ENCODE measurements at places on chromosomes 12 and 14. TPM values are rescaled to one million over a fixed set of nuclear protein-coding genes. Genes with fewer than 3 reads are reported as not detected.

GRCh38 chr14:64951724-64952123 is 9.2 kb upstream of the GPX2 start:
- H3K36me3 ChIP-seq, result peaks cover 3% of the 10 kb centered on the region
- H3K27me3 ChIP-seq, result no peaks in the 10 kb centered on the region
- H3K4me1 ChIP-seq, result peaks cover 6% of the 10 kb centered on the region
- H3K4me3 ChIP-seq, result no peak overlapping the region
- H3K27ac ChIP-seq, result no peak overlapping the region

DNA sequence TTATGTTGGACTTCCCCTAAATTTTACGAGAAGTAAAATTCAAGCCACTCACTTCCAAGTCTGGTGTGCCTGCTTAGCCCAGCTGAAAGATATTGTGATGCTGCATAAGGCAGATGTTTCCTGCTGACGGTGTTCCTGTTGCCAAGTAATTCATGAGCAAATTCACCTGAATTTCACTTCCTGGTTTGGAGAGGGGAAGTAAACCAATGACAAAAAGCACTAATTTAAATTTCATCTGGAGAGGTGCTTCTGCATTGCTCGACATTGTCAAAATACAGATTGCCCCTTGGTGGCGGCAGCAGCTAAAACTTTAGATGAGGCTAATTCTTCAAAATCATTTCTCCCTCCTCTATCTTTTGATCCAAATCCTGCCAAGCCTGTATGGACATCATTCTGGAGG is 281.1 kb downstream of the AACS start:
- H3K27ac ChIP-seq, result no peak overlapping the region
- H3K27me3 ChIP-seq, result peaks cover 17% of the 10 kb centered on the region
- no peak for DNase-seq
- no peaks in the 10 kb centered on the region for H3K4me1 ChIP-seq
- no peak overlapping the region for H3K4me3 ChIP-seq

DNA sequence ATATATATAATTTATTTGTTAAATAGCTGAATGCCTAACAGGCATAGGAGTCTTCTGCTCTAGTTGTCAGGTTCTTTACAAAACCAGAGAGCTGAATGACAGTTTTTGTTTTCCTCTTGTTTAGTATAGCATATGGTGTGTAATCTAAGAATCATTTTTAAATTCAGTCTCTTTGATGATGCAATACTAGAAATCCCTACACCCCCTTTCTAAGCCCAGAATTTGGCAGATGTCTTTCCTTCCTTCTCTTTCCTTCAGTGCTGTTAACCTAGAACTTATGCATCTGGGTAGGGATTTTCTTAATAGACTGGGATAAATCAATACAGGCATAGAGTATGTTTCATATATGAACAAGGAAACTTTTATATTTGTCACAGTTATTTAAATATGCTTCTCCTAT is 198.1 kb downstream of the KCNH5 start:
- H3K4me3 ChIP-seq, result no peak overlapping the region
- H3K4me1 ChIP-seq, result no peaks in the 10 kb centered on the region
- no peak for DNase-seq

DNA sequence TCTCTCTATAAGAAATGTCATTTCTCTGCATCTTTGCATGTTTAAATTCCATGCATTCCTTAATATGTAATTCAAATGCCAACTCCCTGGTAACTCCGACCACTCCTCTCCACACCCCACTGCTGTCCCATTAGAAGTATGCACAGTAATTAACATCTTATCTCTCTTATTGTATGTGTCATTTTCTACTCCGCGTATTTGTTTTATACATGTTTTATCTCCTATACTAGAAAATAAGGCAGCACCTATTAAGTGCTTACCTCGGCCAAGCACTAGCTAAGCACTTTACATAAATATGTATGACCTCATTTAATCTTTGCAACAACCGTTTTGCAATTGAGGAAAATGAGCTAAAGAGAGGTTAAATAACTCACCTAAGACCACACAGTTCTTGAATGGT is 469.8 kb downstream of the BCAT1 start:
- no peaks in the 10 kb centered on the region for H3K36me3 ChIP-seq
- H3K4me1 ChIP-seq, result no peaks in the 10 kb centered on the region
- H3K27me3 ChIP-seq, result no peaks in the 10 kb centered on the region
- no peak for DNase-seq
- H3K4me3 ChIP-seq, result no peak overlapping the region

- peak; percentile 23 for DNase-seq
- peaks cover 22% of the 10 kb centered on the region for H3K36me3 ChIP-seq
- no peak overlapping the region for H3K4me3 ChIP-seq
Observed at GRCh38 chr12:121214166-121214777, 4.3 kb downstream of the P2RX4 start.

DNA sequence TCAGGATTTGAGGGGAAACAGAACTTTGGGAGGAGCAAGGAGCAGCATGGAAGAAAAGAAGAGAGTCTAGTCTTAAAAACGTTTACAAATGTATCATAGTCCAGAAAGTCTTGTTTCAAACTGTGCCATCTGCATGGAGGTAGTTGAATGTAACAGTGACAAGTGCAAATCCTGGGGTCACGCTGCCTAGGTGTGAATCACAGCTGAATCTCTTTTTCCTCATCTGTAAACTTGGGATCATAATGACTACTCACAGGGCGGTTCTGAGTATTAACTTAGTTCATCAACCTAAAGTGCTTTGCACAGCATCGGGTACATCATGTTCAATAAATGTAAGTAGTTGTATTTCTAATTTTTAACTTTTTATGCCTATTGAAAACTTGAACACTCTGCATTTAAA is 208.5 kb downstream of the CHST11 start:
- no peaks in the 10 kb centered on the region for H3K36me3 ChIP-seq
- no peak overlapping the region for H3K4me3 ChIP-seq
- H3K27ac ChIP-seq, result no peak overlapping the region
- no peak for DNase-seq
- H3K4me1 ChIP-seq, result peaks cover 31% of the 10 kb centered on the region
- H3K27me3 ChIP-seq, result no peaks in the 10 kb centered on the region

- DNase-seq, result no peak
- H3K27me3 ChIP-seq, result peaks cover 11% of the 10 kb centered on the region
- no peak overlapping the region for H3K4me3 ChIP-seq
- no peaks in the 10 kb centered on the region for H3K4me1 ChIP-seq
- no peaks in the 10 kb centered on the region for H3K36me3 ChIP-seq
Observed at GRCh38 chr14:100665511-100666032, 61.1 kb upstream of the DLK1 start.

DNA sequence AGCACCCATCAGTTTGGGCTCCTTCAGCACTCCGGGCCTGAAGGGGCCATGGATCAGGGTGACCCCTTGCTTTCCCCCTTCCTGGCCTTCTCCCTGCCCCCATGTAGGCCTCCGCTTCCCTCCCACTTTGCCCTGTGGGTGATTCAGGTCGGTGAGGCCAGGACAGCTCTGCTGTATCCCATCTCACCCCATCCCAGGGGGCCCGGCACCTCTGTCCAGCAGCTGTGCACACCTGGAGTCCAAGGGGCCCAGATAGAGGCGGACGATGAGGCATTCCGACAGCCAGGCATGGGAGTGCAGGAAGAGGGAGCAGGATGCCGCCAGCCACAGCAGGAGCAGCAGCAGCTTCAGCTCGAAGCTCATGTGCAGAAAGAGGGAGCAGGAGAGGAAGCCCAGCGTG is 11.4 kb downstream of the LTB4R start:
- DNase-seq, result no peak
- H3K4me3 ChIP-seq, result no peak overlapping the region
- no peaks in the 10 kb centered on the region for H3K27me3 ChIP-seq
- H3K27ac ChIP-seq, result no peak overlapping the region
- H3K36me3 ChIP-seq, result no peaks in the 10 kb centered on the region

LDHB gene
- total RNA-seq, result 1,947 TPM

P2RX7 gene
- total RNA-seq, result 3.9 TPM
